ENCODE measurements at places on chromosomes 12 and 14. TPM values are rescaled to one million over a fixed set of nuclear protein-coding genes. Genes with fewer than 3 reads are reported as not detected.

DNA sequence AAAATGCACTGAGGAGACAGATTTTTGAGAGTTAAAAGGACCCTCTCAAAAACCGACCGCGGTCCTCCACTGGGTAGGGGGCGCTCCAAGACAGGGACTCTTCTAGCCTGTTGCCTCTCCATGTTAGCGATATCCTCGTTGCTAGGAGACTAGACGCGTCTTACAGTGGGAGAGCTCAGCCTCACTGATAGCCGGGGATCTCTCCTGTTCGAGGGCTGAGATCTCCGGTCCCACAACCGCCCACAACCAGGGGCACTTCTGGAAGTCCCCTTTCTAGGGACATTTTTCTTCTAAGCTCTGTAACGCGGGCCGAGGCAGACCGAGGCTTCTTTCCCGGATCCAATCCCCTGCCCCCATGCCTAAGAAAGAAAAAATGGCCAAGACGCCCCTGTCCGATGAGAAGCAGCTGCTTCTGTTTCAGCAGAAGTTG is 21.3 kb downstream of the FKBP11 start:
- DNase-seq, result peak; percentile 72

- DNase-seq, result no peak
Observed at GRCh38 chr12:116353958-116354357, 76.5 kb upstream of the MED13L start.

GRCh38 chr14:84493779-84494178 is 1036.2 kb upstream of the FLRT2 start:
- no peak for DNase-seq

- no peak for DNase-seq
Observed at GRCh38 chr12:25051171-25051570, 102.3 kb upstream of the BCAT1 start.

DNA sequence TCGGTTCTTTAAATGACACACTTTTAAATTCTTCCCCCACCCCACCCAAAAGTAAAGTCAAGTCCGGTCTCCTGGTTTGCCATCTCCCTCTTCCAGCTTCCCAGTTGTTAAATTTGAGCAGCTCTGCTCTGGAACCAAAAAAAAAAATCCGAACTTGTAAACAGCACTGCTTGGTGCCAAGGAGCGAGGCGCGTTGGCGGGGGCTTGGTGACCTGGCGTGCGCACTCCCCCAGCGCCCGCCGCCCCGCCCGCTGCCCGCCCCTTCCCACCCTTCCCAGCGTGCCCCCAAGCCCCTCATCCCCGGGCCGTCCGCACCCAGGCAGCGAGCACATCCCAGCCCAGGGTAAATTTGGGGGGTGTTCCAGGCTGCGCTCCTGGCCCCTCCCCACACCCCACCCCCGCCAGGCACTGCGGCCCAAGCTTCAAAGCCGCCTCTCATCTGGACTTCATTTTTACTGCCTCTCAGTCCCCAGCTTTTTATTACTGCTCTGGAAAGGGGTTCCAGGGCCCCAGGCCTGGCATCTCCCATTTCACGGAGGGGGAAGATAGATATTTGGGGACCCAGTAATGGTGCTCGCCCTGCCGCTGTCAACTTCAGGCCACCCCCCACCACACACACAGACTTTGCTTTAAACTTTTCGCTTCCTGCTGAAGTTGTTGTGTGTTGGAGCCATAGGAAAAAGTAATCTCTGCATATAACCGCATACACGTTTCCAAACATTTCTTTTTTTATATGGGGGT is 11.7 kb upstream of the ITGB7 start:
- DNase-seq, result peak; percentile 96

- no peak for DNase-seq
Observed at GRCh38 chr12:13940335-13940865, 41.0 kb downstream of the GRIN2B start.

DNA sequence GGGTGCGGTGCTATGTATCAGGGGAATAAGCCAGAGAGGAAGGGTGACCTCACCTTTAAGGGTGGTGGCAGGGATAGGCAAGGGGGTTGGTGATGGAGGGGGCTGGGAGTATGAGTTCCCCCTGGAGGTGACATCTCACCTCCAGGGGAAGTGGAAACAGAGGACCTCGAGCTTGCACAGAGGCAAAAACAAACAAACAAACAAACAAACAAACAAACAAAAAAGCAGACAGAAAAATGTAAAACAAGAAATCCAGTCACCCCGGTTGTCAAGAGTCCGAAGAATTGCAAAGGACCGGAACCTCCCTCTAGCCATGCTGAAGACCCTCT is 112.2 kb upstream of the MYL2 start:
- no peak for DNase-seq

- DNase-seq, result peak; percentile 42
Observed at GRCh38 chr14:69323266-69323998, 63.5 kb downstream of the GALNT16 start.

DNA sequence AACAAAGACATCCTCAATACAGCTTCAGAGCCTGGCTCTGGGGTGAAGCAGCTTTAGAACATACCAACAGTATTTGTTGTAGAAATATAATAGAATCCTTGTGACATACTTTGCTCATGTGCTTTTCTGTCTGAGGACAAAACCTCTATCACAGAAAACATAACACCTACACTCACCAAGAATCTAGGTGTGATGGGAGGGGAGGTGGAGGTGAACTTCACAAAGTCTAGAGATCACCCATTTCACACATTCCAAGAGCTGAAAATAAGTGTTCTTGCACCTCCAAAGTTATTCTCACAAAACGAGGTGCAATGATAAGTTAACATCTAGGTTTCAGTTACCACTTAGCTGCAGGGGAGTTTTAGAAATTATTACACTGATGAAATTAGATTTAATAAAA is 32.7 kb upstream of the BTG1 start:
- DNase-seq, result no peak

DNA sequence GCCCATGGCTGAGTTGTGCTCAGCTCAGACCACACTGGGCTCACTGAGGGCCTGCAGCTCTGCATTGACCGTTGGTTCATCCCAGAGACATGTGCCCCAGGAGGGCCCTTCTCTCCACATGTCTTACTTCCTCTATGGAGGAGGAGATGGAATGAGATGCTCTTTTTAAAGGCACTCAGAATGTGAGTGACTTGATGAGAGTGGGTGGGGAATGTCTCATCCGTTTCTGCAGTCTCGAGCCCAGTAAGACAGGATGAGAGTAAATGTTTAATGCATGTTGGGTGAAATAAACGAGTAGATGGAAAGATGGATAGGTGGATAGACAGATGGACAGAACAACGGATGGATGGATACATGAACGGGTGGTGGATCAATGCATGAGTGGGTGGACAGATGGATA is 68.8 kb upstream of the NOS1 start:
- DNase-seq, result no peak

DNA sequence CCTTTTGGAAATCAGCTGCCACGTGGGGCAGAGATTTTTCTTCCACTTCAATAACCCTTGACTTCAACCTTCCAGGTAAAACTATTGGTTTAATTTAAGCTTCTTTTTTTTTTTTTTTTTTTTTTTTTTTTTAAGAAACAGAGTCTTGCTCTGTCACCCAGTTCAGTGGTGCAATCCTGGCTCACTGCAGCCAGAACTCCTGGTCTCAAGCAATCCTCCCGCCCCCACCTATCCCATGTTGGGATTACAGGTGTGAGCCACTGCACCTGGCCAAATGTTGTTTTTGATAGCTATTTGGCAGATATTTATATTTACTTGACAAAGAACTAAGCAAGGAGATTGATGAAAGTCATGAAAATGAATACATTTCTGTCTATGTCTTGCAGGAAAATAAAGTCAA is 65.1 kb downstream of the SINHCAF start:
- no peak for DNase-seq

DNA sequence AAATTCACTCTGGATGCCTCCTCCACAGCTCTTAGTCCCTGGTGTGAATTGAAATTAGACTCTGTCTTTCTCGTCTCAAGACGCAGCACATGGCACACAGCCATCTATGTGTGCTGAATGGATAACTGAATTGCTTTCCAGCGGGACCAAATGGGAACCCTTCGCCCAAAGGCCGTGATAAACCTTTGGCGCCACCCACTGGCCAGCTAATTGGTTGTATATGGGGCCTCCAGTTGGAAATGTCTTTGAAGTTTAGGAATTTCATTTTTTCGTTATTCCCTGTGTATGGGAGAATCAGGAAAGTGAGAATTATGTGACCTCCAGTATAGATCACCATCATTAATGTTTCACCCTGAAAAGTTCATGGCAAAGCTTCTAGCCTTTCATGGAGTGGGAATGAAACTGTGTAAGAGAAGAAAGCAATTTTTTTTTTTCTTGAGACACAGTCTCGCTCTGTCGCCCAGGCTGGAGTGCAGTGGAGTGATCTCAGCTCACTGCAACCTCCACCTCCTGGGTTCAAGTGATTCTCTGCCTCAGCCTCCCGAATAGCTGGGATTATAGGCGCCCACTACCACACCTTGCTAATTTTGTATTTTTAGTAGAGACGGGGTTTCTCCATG is 9.8 kb upstream of the HSP90AA1 start:
- peak; percentile 94 for DNase-seq

GRCh38 chr14:102491366-102491765 is 18.2 kb downstream of the ANKRD9 start:
- DNase-seq, result peak; percentile 87

DNA sequence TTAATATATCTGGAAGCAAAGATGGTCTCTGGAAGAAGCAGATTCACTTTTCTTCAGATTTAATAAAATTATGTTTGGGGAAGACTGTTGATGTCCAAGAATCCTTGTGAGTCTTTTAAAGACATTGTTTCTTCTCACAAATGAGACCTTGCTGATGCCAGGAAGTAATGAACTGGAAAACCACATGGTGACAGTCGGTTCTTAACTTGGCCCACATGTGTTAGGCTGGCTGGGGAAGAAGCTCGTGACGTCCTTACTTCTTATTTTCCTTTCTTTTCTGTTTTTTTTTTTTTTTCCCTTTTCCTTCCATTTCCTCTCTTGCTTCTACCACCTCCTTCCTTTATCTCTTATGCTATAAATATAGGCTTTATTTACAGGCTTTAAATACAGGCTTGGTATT is 950.2 kb downstream of the BCL11B start:
- no peak for DNase-seq

DNA sequence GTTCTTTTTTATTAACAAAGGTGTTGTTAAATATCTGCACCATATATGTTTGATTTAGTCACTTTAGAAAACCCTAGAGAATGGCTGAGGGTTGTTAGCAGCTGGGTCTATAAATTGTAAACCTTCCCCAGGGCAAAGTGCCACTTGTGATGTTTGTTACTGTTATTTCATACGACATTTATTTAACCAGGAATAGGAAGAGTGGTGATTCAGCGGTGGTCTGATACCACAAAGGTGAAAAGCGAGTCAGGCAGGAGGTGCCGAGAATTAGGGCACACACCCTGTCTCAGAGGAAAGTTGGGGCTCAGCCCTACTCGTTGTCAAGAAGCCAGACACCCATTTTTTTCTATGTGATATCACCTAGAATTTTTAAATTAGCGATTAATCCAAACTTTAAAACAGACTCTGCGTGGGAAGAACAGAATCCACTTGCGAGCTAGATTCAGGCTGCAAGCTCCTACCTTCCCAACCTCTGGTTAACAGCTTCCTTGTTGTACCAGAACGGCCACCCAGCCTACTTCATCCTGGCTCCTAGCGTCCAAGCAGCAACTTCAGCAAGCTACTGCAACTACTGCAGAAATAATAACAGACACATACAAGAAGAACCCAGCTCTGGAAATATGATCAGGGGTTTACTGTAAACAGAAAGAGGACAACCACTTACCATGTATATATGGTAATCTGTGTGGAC is 126.7 kb downstream of the TMEM132D start:
- DNase-seq, result no peak

DNA sequence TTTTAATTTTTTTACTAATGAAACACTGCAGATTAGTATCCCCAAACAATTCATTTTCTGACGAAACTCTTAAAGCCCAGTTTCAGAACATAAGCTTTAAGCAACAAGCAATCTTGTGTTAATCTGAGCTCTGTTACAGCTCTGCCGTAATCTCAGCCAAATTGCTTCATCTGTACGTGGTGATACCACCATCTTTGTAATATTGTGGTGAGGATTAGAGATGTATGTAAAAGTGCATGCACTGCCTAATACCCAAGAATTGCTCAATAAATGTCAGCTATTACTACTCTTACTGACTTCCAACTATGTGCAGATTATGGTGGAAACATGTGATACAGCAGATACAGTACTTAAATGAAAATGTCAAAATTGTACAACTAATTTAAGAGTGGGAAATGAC is 1.8 kb downstream of the AKAP5 start:
- DNase-seq, result no peak

DNA sequence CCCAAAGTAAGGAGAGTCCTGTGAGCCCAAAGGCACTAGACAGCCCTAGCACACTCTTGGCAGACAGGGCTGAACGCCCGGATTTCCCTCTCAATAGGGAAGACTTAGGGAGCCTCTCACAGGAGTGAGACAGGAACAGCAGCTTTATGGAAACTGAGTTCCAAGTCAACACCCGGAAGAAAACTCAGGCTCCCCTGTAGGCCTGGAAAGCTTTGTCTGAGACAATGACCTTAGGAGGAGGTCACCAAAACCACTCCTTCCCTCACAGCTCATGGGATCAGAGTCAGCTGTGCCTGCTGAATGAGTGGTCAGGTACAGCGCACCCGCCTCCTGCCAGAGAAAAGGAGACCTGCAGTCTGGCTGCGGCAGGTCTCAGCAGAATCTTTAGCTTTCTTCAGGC is 229.5 kb downstream of the CACNA1C start:
- DNase-seq, result no peak

- DNase-seq, result peak; percentile 52
Observed at GRCh38 chr12:4212845-4213244, 60.7 kb upstream of the CCND2 start.

- no peak for DNase-seq
Observed at GRCh38 chr14:81340201-81340600, 59.9 kb downstream of the STON2 start.

GRCh38 chr12:107241411-107241810 is 148.1 kb upstream of the CRY1 start:
- DNase-seq, result no peak

DNA sequence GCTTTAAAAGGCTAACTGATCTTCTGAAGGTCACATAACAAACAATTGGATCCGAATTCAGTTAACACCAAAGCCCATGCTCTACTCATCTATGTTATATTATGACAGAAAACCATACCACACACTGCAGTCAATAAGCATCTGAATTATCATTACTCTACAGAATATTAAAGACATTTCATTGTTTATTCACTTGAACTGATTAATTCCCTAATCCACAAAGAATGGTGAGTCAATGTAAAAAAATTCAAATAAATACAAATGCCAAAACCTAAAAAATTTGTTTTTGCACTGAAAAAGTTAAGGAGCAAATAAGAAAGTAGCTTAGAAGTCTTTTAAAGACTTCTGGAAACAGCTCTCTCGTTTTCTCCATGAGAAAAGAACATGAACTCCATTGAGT is 13.7 kb downstream of the NID2 start:
- DNase-seq, result peak; percentile 23

DNA sequence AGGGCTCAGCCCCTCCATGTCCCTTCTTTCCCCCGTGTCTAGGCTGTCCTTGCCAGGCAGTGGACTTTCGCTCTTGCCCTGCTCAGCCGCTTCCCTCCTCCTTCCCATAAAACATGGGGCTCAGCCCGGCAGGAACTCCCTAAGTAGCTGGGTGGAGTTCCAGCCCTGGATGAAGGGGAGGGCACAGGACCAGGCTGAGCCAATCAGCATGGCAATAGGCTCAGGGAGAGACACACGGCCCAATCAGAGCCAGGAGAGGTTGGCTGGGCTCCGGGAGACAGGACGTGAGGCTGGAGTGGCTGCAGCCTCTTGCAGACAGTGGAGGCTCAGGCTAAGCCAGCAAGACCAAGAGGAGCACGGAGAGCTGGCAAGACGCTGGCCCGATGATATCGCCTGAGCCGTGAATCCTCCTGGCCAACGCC is 54.3 kb downstream of the GALNT9 start:
- peak; percentile 97 for DNase-seq

Gene SLC35F4
- total RNA-seq, result not detected

Gene NYNRIN
- 7.2 TPM for total RNA-seq

Gene B4GALNT3
- 0.36 TPM for total RNA-seq

Gene CACNA2D4
- 0.72 TPM for total RNA-seq

Gene IL22
- not detected for total RNA-seq

Gene SPX
- 2.9 TPM for total RNA-seq
